ENCODE measurements at places on chromosomes 1 and 21.

- no peak for ATAC-seq
Measured at GRCh38 chr1:25566176-25566729, 22.8 kb downstream of the LDLRAP1 start.

- ATAC-seq: no peak
Measured at GRCh38 chr21:43976661-43977060, 35.4 kb upstream of the TRAPPC10 start.

DNA sequence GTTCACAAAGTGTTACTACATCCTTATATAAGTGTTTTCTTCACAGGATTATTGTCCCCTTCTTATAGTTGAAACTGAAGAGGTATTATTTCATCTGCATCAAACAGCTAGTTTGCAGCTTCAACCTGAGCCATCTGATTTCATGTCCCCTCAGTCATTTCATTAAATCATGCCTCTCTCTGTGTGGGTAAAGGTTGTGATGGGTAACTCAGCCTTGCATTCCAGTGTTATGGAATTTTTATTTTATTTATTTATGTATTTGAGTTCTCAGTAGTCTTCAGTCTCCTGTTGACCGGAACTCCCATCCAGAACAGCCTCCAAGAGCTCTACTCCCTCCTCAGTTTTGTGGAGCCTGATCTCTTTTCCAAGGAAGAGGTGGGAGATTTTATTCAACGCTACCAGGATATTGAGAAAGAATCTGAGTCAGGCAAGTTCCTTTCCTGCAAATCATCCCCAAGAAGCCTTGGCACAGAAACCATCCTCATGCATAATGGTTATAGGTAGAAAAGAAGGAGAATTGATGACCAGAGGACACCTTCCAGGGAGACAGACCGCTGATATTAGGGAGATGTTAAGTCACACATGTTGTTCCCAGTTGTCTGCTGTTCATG lies 21.8 kb downstream of the CHD1L start:
- no peak for ATAC-seq

DNA sequence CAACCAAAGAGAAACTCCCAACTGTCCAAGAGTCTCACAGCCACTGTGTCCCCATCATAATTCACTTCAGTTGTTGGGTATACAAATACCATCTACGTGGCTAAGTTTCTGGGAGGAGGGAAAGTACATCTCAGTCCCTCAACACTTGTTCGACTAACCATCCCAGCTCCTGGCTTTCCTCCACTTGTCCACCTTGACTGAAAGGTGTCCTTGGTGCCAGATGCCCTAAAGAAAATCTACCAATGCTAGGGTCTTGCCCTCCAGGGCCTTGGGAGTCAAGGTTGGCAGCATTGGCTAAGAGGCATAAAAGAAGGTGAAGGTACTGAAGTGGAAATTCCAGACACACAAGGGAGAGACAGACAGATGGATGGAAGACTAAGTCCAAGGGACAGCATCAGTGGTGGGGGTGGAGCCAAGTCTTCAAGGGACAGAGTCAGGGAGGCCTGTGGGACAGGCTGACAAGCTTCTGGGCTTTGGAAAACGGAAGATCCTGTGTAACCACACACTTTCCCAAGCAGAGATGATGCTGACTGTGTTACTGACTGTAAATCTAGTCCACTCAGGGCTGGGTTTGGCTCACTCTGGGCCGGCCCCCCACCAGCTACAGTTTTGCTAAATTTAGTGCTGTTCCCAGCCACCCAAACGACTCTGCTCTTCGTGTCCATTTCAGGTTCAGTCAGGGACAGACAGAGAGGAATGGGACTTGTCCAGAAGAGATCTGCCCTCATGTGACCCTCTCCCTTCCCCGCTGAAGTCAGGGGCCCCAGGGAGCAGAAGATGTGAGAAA lies 60.1 kb downstream of the CD34 start:
- no peak for ATAC-seq

- ATAC-seq: no peak
Measured at GRCh38 chr1:15957221-15958095, 18.4 kb downstream of the ZBTB17 start.

DNA sequence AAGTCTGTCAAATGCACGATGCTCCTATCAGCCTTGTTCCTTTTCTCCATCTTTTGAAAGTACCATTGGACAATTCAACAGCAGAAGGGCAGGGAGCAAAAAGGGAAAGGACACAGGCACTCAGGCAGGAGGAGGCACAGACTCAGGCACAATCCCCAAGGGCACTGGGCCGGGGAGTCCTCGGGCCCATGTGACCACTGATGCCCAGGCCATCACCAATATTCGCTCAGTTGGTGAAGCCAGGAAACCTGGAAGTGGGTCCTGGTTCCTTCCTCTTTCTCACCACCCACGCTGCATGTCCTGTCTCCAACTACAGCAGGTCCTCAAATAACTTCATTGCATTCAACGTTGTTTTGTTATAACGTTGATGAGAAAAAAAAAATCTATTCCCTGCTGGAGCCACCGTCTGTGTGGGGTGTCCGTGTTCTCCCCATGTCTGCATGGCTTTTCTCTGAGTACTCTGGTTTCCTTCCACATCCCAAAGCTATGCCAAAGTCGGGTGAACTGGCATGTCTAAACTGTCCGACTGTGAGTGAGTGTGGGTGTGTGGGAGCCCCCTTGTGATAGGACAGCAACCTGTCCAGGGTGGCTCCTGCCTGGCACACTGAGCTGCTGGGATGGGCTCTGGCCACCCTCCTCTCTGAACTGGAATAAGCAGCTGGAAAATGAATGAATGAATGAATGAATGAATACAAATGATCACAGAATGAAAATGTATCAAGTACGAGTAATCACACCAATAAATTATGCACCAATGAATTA lies 12.5 kb downstream of the NID1 start:
- no peak for ATAC-seq

GRCh38 chr1:88998716-88999115 lies 6.3 kb upstream of the KYAT3 start:
- ATAC-seq: peak; percentile 91

- no peak for ATAC-seq
Measured at GRCh38 chr1:116278541-116278866, 94.5 kb upstream of the ATP1A1 start.

- no peak for ATAC-seq
Measured at GRCh38 chr21:43034826-43035225, 40.8 kb downstream of the CBS start.

- no peak for ATAC-seq
Measured at GRCh38 chr1:224637936-224638335, 21.8 kb downstream of the CNIH3 start.

Data from activated T-helper 17 cell treated with anti-CD3 and anti-CD28 coated beads, Interleukin-2, amount 50 U/mL, for 72 hours (primary cell).